ENCODE measurements at places on chromosomes 12 and 14.

DNA sequence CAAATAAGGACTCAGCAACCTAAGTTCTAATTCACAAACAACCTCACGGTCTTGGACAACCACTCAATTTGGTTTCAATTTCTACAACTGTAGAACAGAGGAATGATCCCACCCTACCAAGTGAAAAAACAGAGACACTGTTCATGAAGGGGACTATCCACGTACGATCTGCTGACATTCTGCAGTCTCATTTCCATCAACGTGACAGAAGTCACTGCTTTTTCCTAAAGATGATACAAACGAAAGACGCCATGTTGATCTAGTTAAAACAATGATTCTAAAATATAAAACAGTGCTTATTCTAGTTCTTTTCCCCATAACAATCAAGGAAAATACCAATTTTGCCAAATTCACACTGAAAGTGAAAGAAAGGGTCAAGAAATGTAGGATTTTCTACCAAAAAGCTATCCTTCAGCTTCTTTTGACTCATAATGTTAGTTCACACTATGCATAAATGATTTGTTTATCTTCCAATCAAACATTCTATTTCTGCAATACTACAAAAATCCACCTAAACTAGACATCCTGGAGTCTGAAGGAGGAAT lies 38.1 kb downstream of the CORO1C start:
- no peak for DNase-seq

DNA sequence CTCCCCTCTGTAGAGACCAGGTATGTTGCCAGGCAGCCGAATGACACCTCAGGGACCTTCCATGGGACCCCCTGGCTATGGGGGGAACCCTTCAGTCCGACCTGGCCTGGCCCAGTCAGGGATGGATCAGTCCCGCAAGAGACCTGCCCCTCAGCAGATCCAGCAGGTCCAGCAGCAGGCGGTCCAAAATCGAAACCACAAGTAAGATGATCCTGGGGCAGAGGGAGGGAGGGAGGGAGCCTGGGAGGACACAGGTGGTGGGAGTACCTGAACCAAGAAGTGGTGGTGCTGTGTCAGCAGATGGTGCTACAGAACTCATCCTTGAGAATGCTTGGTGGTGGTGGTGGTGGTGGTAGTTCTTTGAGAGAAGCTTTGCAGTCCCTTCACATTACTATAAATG lies 1.0 kb downstream of the SMARCD1 start:
- DNase-seq: no peak

DNA sequence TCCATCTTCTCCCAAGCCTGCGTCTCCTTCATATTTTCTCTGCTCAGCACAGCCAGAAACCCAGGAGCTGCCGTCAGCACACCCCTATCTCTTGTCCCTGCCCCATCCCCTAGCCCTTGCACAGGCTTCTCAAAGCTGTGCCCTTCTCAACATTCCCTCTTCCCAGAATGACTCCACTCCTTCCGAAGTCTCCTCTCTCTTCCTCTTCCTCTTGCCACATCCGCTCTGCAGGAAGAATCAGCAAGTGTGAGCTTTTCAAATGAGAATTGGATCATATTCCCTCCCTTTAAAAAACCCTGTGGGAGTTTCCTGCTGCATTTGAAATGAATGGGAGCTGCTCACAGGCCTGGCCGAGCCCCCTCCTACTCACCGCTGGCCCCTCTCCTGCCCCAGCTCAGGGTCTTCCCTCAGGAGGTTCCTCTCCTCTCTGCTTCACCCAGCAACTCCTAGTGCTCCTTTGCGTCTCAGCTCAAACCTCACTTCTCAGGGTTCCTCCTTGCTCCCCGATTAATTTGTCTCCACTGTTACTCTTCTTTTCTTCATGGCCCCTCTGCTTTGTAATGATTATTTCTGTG lies 528.5 kb upstream of the CCDC196 start:
- DNase-seq: no peak

DNA sequence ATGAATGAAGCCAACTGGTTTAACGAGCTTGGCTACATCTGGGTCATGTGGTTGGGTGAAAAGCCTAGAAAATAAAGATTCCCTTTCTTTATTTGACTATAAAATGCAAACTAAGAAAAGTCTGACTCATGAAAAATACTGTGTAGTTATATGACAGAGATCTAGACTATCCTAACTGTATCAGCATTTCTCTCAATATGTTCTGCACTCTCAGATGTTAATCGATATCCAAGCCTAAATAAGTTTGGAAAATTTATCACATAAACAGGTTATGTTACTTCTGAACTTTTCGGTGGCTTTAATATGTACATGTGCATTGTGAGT lies 133.1 kb downstream of the DAAM1 start:
- no peak for DNase-seq

- DNase-seq: no peak
These were observed 9.9 kb downstream of the KRT83 start for GRCh38 chr12:52311285-52311648.

GRCh38 chr12:120223458-120224303 lies 22.8 kb upstream of the RPLP0 start:
- DNase-seq: no peak

- DNase-seq: no peak
These were observed 3.5 kb downstream of the RFX4 start for GRCh38 chr12:106586278-106586802.

DNA sequence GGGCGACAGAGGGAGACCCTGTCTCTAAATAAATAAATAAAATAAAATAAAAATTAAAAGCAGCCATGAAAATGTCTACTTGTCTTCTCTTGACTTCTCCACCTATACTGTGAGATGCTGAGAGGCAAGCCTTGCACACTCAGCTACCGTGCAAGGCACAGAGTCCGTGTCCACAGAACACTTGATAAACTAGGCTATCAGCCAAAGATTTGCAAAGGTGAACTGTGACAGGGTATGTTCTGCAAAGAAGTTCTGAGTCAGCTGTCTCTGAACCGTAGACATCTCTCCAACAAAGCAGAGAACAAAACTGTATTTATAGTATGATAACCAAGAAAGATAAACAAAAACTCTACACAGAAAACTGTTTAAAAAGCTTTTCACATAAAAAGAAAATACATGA lies 35.5 kb downstream of the STXBP6 start:
- DNase-seq: no peak

DNA sequence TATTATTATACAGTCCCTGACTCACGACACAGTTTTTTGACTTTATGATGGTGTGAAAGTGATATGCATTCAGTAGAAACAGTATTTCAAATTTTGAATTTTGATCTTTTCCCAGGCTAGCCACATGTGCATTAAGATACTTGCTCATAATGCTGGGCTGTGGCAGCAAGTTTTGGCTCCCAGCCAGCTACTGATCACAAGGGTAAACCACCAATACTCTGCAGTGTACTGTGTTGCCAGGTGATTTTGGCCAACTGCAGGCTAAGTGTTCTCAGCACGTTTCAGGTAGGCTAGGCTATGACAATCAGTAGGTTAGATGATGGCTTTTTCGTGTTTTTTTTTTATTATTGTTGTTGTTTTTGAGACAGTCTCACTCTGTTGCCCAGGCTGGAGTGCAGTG lies 69.4 kb upstream of the ACTN1 start:
- no peak for DNase-seq

DNA sequence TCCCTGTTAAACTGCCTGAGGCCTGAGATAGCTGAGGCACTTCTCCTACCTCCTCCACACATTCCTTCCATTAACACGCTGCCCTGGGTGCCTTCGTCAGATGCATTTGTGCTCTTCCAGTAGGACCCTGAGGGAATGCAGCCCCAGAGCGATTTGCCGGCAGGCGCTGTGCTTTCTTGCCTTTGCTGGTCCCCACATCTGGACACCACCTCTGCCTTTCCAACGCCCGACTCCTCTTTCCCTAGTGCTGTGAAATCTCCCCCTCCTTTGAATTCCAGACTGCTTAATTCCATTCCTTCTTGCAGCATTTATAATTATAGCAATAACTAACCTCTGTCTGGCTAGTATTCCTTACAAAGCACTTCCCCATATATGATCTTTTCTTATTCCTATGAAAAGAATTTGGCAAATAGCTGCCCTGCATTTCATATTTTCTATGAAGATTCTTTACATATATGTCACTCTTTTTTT lies 88.4 kb downstream of the C12orf75 start:
- DNase-seq: no peak

DNA sequence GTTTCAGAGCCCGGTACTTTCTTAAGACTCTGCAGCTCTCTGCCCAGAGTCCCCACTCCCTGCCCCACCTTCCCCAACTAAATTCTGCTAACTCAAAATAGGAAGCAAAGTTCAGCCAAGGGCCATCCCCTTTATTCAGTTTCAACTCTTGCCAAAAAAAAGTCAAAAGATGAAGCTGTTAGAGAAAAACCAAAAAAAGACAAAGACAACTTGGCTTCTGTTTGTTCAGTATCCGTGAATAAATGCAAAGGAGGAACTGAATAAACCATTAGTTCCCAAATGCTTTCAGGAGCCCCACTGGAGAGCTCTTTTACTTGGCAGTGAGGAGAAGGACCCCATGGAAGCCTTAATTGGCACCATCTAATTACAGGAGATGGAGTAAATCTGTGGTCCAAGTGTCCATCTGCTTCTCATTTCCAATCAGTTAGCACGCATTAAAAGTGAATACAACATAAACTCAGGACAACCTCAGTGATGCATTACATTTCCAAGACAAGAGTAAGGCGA lies 155.4 kb upstream of the GZMB start:
- no peak for DNase-seq

GRCh38 chr12:131740626-131741025 lies 29.7 kb downstream of the SFSWAP start:
- DNase-seq: no peak

GRCh38 chr12:115481141-115481540 lies 796.4 kb downstream of the MED13L start:
- DNase-seq: no peak

DNA sequence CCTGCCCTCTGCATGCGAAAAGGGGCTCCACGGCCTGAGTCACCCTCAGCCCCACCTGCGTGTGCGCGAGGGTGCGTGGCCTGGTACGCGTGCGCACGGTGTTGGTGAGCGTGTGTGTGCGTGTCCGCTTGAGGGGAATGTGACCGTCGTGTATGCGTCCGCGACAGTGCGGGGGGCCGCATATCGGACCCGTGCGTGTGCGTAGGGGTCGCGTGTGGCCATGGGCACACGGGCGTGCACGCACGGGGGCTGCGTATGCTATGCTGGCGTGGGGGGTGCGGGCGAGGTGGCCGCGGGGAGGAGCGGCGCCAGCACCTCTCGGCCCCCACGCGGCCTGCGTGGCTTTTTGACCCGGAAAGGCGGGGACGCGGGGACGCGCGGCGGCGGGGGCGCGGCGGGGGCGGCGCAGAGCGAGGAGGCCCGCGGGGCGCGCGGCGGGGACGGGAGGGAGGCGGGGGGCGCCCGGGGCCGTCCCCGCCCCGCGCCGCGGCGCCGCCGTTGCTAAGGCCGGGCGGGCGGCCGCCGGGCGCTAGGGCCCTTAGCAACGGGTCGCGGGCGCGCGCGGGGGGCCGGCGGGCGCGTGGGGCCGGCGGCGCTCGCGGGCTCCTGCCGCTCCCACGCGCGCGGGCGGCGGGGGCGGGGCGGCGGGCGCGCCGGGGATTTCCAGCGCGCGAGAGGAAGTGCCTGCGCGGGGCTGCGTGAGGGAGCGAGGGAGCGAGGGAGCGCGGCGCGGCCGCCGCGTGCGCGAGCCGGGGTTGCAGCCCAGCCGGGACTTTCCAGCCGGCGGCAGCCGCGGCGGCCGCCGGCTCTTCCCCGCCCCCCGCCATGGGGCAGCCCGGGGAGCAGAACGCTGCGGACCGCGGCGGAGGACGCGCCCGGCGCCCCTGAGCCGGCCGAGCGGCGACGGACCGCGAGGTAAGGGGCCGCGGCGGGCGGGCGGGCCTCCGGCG lies at the start of gene TRAF3:
TSS of gene TRAF3 (plus strand) at position 689 of the 950 bp plus-strand sequence. CDS start 92,753 bp downstream, outside the sequence.
- DNase-seq: no peak
